Amygdala (tissue), 56 donors: ENCODE measurements at places on chromosomes 4 and X.

DNA sequence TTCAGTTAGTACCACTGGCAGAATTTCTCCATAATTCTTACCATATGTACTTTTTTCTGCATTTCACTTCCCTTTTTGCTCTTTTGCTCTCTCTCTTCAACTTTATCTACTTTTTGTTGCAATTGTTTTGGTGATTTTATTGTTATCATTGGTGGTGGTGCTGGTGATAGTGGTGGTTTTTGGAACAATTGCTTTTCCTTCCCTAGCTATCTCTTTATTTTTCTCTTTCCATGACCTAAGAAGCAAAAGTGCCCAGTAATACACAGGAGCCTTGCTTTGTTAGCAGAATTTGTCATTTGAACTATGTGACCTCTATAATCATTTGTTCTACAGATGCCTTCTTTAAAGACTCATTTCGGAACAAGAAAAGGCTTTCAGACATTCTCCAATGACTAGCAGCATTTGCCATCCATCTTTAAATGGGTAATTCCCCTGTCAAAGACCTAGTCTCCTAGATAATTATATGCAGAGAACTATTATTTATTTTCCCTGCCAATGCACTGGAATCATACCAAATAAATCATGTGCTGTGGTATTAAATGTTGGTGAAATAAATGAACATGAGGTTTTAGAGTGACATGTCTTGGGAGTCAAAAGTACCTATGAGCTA is 154.5 kb downstream of the GASK1B start:
- no peak for DNase-seq

- no peak for DNase-seq
Measured at GRCh38 chr4:151689211-151689991, 71.4 kb downstream of the GATB start.

- DNase-seq: no peak
Measured at GRCh38 chr4:83581411-83582288, 45.7 kb downstream of the GPAT3 start.

- no peak for DNase-seq
Measured at GRCh38 chr4:124337874-124338273, 374.7 kb downstream of the ANKRD50 start.

- no peak for DNase-seq
Measured at GRCh38 chrX:115564243-115564642, 3.3 kb downstream of the PLS3 start.

- no peak for DNase-seq
Measured at GRCh38 chrX:2708592-2709188, 17.6 kb downstream of the CD99 start.

DNA sequence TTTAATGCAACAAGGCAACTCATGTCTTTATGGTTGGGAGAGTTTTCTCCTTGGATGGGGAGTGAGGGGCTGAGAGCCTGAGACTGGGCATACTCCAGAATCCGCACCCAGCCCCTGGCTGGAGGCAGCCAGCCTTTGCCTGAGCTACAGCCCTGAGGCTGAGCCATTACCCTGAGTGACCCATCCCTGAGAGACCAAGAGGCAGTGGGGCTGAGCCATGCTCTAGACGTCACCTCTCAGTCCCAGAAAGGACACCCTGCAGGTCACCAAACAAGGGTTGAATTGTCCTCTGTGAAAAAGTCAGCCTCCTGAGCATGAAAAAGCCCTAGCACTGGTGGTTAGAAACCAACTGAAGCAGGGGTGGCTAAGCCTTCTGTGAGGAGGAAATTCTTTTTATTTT is 151.2 kb upstream of the GATB start:
- DNase-seq: no peak

GRCh38 chr4:153620352-153620751 is 63.7 kb upstream of the TLR2 start:
- no peak for DNase-seq

- no peak for DNase-seq
Measured at GRCh38 chr4:175509320-175509719, 302.7 kb downstream of the GPM6A start.

DNA sequence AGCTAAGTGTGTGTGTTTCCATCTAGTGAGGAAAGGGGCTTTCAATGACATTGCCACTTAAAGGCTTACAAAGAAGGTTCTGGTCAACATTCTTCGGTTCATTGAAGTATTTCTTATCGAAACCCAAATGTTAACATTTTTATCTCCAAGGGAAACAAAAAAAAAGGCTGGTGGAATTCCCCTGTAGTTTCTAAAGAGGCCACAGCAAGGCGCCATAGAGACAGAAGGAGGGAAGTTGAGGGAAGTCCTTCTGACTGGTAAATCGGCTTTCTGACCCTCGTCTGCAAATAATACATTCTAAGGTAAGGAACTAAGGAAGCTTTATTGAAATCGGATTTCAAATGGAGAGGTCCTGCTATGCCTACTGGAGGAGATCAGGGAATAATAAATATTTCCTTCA is 1.7 kb upstream of the ZFP42 start:
- DNase-seq: no peak
